Stimulated activated CD4-positive, alpha-beta T cell treated with anti-CD3 and anti-CD28 coated beads, TNF-alpha, amount 100 ng/mL, for 48 hours (primary cell): ENCODE measurements at places on chromosomes 2 and 18.

GRCh38 chr2:129758784-129759471, 220.5 kb upstream of the RAB6C start:
- no peak for DNase-seq

DNA sequence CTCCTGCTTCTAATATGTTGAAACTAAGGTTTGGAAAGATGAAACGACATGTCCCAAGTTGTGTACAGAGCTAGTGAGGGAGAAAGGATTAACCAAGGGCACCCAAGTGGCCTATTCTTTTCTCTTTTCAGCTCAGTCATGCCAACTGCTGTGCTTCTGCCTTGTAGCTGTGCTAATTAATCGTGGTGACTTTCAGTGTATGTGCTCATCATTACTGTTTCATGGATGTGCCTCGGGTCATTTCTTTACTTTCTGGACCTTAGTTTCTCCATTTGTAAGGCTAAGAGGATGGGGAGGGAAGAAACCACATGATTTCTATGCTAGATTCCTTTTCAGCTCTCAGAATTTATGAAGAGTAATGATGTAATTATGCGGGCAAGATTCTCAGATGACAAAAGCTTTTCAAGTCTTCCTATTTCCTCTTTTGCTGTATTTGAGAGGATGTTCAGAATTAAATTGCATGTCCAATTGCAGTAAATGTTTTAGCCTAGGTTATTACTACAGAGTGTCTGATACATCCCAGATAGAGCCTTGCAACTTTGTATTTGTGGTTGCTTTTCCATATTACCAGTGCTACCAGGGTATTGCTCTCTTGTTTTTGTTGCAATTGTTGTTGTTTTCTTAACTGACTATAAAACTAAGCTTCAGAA, 621.2 kb downstream of the CNTNAP5 start:
- no peak for DNase-seq

- DNase-seq, result no peak
Observed at GRCh38 chr2:60662781-60663180, 93.3 kb upstream of the PAPOLG start.

DNA sequence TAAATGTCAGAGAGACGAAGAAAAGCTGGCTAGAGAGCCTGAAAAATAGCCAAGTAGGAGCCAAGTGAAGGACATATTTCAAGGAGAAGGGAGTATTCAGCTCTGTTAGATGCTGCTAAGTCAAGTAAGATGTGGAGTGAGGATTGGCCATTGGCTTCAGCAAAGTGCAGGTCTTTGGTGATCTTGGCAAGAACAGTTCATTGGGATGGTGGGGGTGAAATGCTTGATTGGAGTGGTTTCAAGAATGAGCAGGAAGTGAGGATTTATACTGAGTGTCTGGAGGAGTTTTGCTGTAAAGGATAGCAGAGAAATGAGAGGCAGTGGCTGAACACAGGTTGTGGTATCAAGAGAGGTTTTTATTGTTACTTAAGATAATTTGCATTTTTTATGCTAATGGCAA, 139.7 kb downstream of the PRPF40A start:
- DNase-seq, result no peak

DNA sequence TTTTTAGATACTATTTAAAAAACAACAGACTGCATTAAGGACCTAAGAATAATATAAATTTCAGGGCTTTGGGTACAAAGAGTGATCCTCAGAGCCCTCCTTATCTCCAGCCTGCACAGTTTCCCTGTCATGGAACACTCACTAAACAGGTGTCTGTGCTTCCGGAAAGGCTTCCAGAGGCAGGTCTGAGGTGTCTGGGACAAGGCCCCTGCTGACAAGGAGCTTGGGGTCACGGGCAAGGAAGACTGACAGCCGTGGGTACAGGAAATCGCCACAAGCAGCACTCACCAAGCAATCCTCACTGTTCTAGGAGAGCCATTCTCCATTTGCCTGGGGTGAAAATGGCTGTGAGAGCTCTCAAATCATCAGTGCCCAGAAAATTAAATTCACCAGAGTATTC, 220.3 kb upstream of the PXDN start:
- no peak for DNase-seq

GRCh38 chr2:85188852-85189251, 55.7 kb downstream of the TCF7L1 start:
- DNase-seq, result no peak

- no peak for DNase-seq
Observed at GRCh38 chr18:77160515-77160914, 27.9 kb upstream of the MBP start.

GRCh38 chr2:209905691-209906090, 96.7 kb upstream of the RPE start:
- DNase-seq, result no peak

- no peak for DNase-seq
Observed at GRCh38 chr2:133576714-133577113, 8.5 kb upstream of the NCKAP5 start.

DNA sequence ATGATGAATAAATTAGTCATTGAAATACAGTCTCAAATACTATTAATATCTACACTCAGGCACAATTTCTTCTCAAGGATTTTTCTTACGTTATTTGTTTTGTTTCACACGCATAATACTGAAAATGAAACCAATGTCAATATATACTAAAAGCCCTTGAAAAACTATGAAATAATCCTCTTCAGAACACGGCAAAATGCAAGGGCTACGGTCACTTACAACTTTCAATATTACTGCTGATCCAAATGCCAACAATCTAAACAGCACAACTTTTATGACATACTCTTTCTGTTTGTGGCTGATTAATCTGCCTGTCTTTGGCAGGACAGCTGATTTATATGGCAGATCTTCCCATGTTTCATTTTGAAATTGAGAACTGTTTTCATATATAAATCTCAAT, 68.3 kb downstream of the LRPPRC start:
- no peak for DNase-seq

DNA sequence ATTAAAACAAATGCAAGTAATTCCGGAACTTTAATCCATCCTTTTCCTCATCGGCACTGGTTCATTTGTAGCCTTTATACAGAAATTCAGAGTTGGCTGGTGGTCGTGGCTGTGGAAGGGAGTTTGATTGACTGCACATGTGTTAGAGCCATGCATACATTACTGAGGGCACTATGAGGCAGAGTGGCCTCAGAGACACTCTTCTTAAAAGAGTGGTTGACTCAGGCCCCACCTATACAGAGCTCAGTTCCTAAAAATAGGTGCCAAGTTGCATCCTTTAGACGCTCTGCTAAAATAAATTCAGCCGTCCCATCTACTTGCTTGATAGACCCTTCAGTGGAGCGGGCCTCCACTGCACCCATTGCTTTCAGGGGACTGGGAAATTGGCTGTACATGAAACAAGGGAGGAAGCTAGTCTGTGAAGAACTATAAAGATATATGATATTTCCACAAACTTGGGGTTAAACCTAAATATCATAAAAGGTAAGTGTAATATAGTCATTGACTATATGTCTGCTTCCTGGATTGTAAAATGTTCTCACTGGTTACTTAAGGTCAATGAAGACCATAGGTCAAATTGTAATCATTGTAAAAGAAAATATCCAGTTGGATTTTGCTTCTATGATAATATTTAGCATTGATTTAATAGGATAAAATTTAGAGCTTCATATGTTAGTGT, 298.9 kb downstream of the XIRP2 start:
- no peak for DNase-seq

GRCh38 chr2:156540706-156541105, 104.5 kb downstream of the GPD2 start:
- no peak for DNase-seq

- DNase-seq, result no peak
Observed at GRCh38 chr2:211455216-211455841, 898.9 kb downstream of the CPS1 start.

- DNase-seq, result no peak
Observed at GRCh38 chr2:102294802-102295489, 16.4 kb upstream of the IL1RL1 start.

DNA sequence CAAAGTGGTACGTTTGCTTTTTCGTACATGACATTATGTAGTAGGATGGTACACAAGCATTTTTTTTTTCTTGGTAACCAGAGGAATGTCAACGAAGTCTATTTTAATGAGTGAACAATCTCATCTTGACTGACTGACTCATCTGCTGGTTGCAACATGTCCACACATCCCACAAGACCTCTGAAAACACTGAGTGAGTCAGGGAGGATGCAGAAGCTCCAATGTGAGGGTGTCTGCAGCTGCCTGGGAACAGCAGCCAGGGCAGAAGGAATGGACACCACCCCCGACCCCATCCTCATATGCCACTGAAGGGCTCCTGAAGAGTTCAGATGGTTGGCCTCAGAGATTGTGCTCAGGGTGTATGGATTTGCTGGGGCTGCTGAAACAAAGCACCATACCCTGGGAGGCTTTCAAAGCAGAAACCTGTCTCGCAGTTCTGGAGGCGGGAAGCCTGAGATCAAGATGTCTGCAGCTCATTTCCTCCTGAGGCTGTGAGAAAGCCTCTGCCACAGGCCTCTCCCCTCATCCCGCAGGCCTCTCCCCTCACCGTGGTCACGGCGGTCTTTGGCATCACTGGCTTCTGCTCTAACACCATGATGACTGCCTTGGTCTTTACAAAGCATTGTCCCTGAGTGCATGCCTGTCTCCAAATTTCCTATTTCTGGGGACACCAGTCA, 124.6 kb downstream of the LRATD1 start:
- DNase-seq, result no peak

GRCh38 chr18:77061946-77062517, 70.6 kb downstream of the MBP start:
- no peak for DNase-seq

DNA sequence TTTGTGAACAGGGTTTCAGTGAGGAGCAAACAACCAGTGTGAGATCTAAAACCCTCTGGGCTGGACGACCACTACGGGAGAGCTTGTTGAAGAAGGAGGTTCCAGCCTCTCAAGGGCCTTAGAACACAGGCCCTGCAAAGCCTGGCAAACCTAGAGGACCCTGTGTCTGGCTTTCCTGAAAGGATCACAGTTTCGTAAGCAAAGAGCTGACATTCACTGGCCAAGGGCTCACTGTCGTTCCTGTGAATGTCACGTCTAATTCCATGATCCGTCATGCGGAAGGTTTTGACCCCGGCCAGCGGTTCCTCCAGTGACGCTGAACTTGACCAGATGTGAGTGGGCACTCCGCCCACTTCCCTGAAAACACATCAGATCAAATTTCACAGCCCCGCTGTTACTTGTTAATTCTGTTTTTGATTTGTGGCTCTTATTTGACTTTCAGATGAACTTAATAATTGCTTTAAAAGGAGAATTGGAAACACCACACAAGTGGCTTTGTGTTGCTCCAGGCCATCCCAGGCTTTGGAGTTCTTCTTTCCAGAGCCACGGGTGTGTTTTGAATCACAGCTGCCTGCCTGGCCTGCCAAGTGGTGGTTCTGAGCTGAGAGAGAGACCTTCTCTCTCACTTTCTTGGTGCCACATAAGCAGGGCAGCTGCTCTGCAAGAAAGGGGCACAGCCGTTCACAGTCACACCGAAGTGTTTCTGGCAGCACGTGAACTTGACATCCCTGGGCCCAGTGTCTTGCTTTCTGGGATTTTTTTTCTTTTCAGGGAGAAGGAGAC, 308.4 kb downstream of the NDUFA10 start:
- no peak for DNase-seq

GRCh38 chr2:209901172-209901571, 101.3 kb upstream of the RPE start:
- no peak for DNase-seq

- no peak for DNase-seq
Observed at GRCh38 chr2:27016801-27017325, 15.9 kb upstream of the TMEM214 start.

DNA sequence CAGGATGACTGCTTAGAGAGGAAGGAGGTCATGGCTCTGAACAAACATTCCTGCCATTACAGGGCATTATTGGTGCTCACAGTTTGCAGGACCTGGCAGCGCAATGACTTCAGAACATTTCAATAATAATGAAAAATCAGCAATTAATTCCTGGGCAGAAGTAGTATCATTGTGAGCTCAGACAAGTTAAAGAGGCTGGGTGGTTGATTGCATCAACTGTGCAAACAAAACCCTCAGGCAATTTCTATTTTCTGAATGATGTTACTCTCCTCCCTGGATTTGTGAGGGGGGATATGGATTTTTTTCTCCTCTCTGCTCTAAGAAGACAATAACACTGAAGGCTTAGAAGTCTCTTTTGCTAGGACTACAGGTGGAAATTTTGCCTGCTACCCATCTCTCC, 168.1 kb upstream of the TACR1 start:
- no peak for DNase-seq

DNA sequence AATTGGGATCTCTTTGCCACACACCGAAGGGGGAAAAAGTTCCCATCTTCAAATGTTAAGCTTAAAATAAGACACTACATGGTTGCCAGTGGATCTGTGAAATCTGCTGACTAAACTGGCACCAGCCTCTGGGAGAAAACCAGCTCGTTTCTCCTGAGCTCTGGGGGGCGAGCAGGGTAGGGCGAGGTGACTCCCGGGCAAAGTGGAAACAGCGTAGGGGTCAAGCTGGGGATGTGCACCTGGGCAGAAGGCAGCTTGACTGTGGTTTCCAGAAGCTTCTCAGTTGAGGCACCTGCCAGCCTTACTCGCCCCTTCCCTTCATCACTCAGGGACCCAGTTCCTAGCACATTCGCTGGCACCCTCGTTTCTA, 62.8 kb downstream of the SFXN5 start:
- DNase-seq, result no peak

DNA sequence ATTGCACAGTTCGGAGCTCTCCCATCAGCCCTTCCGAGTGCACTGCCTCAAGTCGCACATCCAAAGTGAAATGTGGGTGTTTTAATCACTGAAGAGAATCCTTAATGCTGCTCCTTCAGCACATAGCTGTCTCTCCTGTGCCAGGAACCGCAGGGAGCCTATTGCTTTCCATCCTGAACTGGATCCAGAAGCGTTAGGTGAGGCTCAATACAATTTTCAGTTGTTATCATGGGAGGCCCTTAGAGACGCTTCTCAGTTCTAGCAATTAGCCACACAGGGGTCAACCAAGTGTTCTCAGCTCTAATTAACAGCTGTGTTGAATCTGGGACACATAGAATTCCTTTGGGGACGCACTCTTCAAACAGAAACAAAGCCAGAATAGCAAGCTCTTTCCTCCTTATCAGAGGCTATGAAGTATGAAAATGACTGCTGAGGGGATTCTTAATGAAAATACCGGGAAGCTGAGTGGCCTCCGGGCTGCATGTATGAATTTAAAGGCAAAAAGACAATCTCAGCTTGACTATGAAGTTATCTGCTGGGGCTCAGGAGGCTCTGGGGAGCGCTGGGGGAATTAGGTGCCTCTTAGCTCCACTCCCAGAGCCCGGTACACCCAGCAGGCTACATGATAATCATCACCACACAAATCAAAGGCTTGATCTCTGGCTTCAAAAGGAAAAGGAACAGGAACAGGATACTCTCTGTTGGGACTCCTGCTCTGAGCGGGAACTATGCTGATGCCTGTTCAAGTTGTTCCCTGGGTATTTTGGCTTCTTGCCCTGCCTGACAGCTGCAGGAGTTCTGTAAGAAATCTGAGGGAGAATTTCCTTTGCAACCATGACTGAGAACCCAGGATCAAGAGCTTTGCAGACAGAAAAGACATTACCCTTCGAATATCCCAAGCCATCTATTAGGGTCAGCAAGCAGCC, 55.4 kb upstream of the NCOA1 start:
- no peak for DNase-seq

GRCh38 chr2:174485788-174486562, 854 bp downstream of the GPR155 start:
- no peak for DNase-seq

- DNase-seq, result no peak
Observed at GRCh38 chr2:99027856-99028255, 91.8 kb upstream of the CRACDL start.

GRCh38 chr2:8238521-8239230, 443.2 kb upstream of the ID2 start:
- no peak for DNase-seq

GRCh38 chr18:70280007-70280925, 8.6 kb upstream of the SOCS6 start:
- no peak for DNase-seq

- no peak for DNase-seq
Observed at GRCh38 chr2:33660416-33661123, 61.5 kb upstream of the FAM98A start.
